Stimulated activated naive CD8-positive, alpha-beta T cell treated with anti-CD3 and anti-CD28 coated beads, Interleukin-15, amount 100 ng/mL, for 72 hours (primary cell): ENCODE measurements at places on chromosomes 5 and 9.

DNA sequence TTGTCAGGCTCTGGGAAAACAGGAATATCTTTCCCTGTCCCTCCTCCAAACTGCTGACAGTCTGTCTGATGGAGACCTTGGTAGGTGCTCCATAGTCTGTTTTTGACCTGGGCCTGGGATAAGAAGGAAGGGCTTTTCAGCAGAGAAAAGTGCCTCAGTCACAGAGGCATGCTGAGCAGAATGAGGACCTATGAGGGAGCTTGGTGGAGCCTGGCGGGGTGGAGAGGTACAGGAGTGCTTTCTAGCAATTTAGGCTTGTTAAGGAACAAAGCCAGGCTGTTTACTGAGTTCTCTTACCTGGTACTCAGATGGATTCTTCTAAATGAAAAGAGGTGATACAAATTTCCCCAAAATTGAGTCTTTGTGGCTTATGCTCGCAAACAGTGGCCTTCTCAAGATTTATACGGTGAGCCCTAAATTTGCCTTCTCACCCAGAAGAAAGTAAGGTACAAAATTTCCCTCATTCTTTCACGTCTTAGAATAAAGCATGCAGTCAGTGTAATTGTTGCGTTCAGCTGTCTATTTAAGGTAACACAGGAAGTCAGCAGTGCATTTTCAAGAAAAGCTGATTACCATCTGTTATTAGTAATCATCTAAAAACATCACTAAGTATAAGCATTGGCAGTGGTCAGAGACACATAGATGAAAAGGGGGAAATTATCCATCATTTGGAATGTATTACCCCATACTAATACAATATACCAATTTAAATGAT is 28.6 kb upstream of the IL13 start:
- DNase-seq: no peak

DNA sequence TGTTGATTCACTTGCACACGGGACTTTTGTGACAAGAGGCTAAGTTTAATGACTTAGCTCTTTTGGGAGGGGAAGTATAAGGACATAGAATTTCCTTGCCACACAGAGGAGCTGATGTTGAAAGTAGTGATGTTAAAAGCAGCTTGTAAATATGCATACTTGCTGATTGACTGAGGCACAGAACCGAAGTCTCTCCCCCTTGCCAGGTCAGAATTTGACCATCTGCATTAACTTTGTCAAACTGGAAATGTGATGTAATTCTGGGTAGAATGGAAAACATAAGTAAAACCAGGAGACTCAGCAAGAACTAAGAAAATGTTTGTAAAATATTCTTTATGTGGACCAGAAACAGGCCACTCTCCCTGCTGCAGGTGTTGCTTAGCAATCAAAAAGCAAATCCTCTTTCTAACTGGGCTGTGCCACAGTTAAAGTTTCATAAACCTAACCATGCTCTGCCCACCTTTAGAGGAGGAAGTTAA is 284.2 kb downstream of the NR3C1 start:
- DNase-seq: no peak

DNA sequence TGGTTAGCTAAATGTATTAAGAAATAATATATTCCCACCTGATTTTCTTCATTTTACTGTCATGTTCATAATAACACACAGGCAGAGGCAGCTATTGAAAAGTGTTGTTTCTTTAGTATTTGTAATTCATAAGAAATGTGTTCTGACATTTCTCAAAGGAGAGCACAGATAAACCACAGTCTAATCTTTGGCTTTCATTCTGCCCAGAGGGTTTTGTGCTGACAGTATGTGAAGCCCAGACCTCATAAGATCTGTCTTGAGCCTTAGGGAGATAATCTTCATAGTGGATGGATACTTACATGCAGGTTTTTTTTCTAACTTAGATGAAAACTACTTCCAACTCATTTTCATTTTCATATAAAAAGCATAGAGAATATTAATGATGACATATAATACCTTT is 206.1 kb downstream of the CHSY3 start:
- DNase-seq: no peak

- no peak for DNase-seq
These were observed 12.5 kb upstream of the TAS2R1 start for GRCh38 chr5:9642621-9643020.

GRCh38 chr9:93968451-93969327 is 13.5 kb upstream of the BARX1 start:
- no peak for DNase-seq

GRCh38 chr5:28344836-28345433 is 1306.5 kb upstream of the CDH9 start:
- DNase-seq: no peak

- DNase-seq: no peak
These were observed 26.5 kb downstream of the OXCT1 start for GRCh38 chr5:41843456-41844370.

GRCh38 chr5:73896097-73896496 is 270.1 kb downstream of the ARHGEF28 start:
- DNase-seq: no peak

- no peak for DNase-seq
These were observed 15.8 kb upstream of the TBCA start for GRCh38 chr5:77791926-77792325.

- no peak for DNase-seq
These were observed 396.3 kb downstream of the YTHDC2 start for GRCh38 chr5:113909782-113910181.

- no peak for DNase-seq
These were observed 300.4 kb downstream of the IRX2 start for GRCh38 chr5:2451100-2451499.

DNA sequence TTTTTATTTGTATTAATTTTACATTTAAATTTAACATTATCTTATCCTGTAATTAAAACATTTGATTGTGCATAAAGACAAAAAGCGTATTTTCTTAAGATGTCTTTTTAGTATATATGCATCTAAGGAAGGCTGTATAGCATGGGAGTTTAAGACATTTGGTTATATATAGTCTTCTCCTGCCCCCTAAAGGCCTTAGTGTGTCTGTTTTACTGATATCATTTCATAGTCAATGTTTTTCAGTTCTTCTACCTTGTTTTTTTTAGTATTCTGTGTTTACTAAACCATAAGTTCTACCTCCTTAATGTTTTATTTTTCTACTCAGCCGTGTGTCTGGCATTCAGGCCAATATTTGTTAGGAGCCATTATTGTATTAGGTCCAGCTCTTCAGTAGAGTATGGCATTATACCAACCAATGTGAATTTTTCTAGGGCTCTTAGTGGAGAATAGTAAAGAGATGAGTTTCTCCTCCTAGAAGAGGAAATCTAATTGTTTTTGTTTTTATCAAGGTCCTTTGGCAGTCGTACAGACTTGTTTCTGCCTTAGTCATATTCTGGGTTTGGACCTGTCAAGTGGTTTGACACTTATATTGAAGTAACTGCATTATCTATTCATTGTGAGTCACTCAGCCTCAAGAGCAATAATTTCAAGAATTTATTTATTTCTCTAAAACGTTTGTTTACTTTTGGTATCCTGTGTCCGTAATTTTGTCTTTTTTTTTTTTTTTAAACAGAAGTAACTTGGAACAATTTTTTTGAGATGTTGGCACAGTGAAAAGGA is 74.8 kb downstream of the SLF1 start:
- DNase-seq: no peak

DNA sequence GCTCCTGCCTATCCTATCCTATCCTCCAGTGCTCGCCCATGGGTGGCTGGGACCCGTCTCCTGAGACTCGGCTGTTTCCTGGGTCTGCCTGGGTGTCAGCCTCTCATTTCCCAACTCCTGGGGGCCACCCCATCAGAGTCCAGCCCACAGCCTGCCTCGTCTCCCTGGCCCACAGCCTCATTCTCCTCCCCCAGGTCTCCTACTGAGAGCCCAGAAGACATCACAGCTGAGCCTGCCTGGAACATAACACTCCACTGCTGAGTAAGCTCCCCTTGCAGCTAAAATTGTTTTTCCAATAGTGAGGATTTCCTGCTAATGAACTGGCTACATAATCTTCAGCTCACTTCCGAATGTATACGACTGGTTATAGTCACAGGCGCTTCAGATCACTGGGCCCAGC is 95.3 kb downstream of the TTLL11 start:
- DNase-seq: no peak

DNA sequence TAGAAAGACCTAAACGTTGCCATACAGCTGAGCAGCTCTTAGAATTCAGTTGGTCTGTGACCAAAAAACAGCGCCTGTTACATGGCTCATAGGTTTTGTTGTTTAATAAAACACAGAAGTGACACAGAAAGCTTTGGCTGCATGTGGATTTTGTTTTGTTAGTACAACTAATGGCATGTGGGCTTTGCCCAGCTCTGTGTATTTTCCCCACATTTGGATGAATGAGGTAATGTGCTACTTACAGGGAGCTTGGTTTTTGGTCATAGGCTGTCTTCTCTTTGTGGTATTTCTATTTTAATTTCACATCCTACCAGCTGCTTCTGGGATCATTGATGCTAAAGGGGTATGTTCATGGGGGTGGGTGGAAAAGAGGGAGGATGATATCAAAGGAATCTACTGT is 37.0 kb upstream of the POU4F3 start:
- DNase-seq: no peak

GRCh38 chr5:634191-634590 is 22.1 kb downstream of the CEP72 start:
- no peak for DNase-seq

GRCh38 chr9:6355728-6356127 is 27.6 kb downstream of the TPD52L3 start:
- no peak for DNase-seq

DNA sequence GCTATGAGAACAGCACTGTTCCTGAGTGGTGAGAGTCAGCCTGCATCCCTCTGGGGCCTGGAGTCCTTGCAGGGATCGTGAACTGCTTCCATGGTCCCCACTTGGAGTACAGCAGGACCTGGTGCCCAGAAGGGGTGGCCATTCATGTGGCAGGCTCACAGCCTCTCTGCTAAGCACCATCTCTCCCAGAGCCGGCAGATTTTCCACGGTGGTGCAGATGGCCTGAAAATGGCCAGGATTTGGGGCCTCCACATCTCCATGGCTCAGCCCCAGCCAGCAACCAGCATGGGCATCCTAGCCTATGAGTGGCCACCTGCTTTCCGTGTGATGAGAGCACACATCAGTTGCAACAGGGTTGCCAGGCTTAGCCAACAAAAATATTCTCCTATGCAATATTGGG is 33.9 kb upstream of the SEMA4D start:
- DNase-seq: no peak

DNA sequence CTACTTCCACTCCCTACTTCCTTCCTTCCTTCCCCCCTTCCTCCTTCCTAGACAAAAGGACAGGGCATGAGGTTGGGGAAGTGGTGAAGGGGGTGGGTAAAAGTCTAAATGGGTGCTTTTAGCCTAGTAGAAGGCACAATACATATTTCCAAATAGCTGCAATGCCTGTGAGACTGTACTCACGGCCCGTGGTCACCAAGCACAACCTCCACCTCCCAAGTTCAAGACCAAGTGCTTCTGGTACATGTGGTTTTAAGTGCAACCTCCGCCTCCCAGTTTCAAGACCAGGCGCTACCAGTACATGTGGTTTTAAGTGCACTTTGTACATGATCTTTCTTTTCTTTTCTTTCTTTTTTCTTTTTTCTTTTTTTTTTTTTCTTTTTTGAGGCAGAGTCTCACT is 14.5 kb upstream of the NTNG2 start:
- no peak for DNase-seq

- DNase-seq: no peak
These were observed 62.8 kb downstream of the SH3RF2 start for GRCh38 chr5:145999208-145999607.

- no peak for DNase-seq
These were observed 241.6 kb downstream of the ARHGEF28 start for GRCh38 chr5:73867345-73868335.

GRCh38 chr5:140244525-140245025 is 58.3 kb downstream of the PFDN1 start:
- peak; percentile 81 for DNase-seq

GRCh38 chr5:132406144-132406783 is 36.8 kb downstream of the SLC22A5 start:
- no peak for DNase-seq

- DNase-seq: no peak
These were observed 30.9 kb upstream of the OR2K2 start for GRCh38 chr9:111360881-111361280.

GRCh38 chr9:109441296-109441695 is 56.8 kb downstream of the PTPN3 start:
- no peak for DNase-seq

- DNase-seq: no peak
These were observed 1953.8 kb downstream of the MAT2B start for GRCh38 chr5:165459232-165459631.

DNA sequence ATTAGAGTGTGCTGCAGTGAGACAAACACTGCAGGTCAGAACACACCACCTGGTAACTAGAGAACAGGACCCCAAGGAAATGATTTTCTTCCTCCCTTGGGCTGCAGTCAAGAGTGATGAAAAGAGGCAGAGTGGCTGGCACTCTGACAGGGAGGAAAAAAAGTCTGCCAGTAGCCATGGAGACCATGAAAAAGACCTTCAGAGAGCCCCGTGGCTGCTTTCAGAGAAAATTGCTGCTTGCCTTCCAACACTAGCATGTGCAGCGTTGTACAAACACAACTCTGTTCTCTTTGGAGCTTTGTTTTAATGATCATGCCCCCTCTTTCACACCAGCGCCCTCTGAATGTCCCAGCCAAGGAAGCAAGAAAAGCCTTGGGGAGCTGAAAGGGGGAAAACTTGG is 68.8 kb downstream of the ANKRD55 start:
- DNase-seq: no peak

DNA sequence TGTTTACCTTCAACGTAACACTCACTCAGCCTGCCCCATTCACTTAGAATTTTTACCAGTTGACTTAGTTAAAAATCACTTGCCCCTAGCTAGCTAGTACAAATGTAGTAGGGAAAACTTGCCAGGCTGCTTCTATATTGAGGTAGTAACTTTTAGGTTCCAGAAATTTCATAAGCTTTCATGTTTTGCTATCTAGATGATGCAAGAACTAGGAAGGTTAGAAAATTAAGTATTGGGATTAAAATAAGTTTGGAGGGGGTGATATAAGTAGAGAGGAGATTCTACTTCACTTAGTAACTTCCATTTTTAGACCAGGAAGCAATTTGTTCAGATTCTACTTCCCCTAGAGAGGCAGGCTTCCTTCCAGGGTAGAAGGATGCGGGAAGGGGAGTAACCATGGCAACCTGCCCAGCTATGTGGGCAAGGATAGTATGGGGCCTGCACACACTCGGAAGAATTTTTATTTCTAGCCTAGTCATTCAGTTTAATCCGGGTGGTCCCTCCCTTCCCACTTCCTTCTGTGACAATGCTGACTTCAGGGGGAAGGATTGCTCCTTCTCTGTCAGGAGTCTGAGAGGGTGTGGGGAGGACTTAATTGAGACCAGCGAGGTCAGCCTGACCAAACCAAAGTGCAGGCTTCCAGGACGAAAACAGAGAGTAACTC is 4.2 kb downstream of the DAB2 start:
- DNase-seq: no peak
